ENCODE measurements at places on chromosomes 5 and 9.

DNA sequence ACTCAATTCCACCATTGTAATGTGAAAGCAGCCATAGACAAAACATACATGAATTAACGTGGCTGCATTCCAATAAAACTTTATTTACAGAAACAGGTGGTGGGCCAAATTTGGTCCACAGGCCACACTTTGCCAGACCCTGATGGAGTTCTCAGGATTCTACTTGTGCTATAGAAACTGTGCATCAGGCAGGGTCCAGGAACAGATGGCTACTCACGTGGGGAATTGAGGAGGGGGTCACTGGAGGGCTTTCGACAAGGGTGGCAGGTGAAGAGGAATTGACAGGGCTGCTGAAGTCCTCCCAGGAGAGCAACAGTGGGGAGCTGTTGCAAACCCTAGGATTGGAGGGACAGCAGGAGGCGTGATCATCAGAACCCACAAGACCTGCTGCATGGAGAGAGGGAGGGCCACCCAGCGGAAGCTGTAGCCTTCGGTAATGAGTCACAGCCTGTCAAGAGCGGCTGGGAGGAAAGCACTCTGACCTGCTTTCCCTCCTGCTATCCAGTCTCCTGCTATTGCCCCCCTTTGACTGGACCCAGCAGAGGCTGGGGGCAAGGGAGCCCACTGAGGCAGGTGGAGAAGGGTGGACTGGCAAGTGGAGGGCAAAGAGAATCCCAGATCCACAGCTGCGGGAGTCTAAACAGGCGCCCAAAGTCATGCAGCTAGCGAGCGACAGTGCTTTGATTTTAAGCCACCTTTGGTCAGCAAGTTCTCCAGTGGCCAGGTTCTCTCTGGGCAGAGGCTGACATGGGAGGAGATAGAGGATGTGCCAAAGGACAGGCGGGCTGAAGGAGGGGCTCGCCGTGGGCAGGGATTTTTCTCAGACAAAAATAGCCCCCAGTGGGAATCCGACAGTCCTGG is 138.3 kb upstream of the SMIM23 start:
- no peak for DNase-seq

DNA sequence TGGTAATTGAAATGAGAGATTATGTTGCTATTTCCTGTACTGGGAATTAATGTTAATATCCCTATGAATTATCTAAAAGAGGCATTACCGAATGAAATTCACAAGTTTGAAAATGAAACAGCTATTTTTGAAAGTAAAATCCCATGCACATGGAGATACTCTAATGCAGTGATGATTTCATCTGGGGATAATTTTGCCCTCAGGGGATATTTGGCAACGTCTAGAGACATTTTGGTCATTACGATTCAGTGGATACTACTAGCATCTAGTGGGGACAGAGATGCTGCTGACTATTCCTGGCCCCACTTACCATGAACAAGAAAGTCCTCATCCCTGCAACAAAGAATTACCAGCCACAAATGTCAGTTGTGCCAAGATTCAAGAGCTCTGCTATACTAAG is 500.9 kb downstream of the EFNA5 start:
- no peak for DNase-seq

GRCh38 chr5:16304846-16305245 is 125.3 kb upstream of the MARCHF11 start:
- DNase-seq, result no peak

DNA sequence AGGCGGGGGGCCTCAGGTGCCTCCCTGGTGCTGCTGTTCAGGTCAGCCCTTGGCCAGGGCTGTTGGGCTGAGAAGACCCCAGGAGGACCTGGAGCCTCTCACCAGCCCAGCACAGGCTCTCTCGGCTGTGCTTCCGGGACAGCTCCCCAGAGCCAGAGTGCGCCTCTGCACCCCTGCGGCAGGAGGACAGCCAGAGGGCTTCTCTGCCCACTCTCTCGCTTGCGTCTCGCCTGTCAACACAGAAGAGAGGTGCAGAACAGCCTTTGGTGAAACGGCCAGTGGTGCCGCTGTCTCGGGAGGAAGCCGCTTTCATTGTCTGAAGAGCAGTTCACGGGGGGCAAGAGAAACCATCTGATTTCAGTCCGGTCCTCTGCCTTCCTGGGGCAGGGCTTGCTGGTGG is 3.8 kb upstream of the NACC2 start:
- no peak for DNase-seq

- no peak for DNase-seq
Observed at GRCh38 chr5:138640646-138641254, 65.5 kb upstream of the HSPA9 start.

GRCh38 chr5:157107508-157107907 is 1.3 kb downstream of the HAVCR2 start:
- no peak for DNase-seq

- no peak for DNase-seq
Observed at GRCh38 chr5:58582019-58582802, 664 bp upstream of the RAB3C start.

- no peak for DNase-seq
Observed at GRCh38 chr5:158684469-158684868, 415.2 kb downstream of the EBF1 start.

DNA sequence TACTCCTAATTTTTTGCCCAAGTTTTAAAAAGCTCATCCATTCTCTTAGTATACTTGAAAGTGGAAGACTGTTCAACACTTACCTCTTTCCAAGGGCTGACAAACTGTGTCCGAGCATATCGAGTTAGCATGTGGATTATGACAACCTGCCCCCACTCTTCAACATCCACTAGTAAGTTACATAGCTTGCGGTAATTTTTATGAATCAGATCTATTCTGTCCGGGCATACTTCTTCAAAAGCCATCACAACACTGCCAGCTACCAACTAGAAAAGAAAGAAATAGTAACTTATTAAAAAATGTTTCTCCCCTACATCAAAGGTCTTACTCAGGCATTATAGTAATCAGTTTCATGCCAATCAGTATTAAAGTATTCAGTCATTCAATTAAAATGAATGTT is 78.5 kb downstream of the AP3B1 start:
- DNase-seq, result no peak

DNA sequence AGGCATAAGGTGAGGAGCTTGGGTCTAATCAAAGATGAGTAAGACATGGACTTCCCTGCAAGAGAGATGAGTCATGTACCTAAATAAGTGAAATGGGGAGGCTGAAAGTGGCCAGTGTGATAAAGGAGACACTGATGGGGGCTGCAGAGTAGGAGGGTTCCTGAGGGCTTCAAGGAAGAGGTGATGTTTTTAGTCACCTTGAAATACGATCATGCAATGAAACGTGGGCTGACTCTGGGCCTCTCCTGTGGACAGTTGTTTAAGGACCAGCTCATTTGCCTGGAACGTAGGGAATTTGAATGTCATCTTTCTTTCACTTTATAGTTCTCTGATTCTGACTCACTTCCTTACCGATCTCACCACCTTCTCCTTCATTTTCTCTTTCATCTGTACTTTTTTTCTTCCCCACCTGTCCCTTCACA is 49.6 kb upstream of the CPLX2 start:
- peak; percentile 65 for DNase-seq

GRCh38 chr9:78091731-78092130 is 60.1 kb upstream of the GNAQ start:
- DNase-seq, result no peak

GRCh38 chr5:67051164-67051563 is 145.4 kb downstream of the CD180 start:
- no peak for DNase-seq

DNA sequence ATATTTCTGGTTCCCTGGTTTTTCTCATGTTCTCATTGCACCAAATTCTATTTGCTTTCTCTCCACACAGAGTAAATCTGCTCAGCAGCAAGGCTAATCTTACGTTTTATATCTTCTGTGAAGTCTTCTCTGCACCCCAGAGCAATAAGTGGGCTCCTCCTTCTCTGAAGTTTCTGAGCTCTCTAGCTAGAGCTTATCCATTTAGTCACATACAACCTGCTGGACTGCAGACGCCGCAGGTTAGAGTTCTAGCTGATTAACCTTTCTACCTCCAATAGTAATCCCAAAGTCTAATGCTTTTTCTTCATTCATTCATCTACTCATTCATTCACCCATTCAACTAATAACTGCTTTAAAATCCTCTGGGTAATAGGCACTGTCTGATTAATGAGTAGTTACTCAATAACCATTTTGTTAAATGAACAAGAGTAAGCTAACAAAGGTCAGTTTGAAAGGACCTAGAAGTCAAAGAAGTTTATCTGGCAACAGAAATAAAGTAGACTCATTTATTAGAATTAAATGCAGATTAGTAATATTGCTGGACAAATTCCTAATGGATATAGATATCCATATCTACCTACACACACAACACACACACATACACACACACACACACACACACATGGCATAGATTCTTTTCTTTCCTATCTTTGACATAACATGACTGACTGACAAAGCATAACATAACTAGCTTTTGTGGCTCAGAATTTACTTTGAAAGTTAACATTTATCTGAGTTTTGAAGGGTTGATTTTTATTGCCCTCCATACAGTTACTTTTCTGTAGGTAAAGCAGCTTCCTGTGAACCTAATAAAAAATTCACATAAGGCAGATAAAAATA is 984.6 kb upstream of the SEMA6A start:
- DNase-seq, result no peak

- DNase-seq, result no peak
Observed at GRCh38 chr9:68719847-68720246, 14.8 kb downstream of the PIP5K1B start.

- DNase-seq, result peak; percentile 40
Observed at GRCh38 chr5:174910245-174910737, 185.9 kb downstream of the MSX2 start.

GRCh38 chr9:76396144-76396543 is 1.9 kb upstream of the RFK start:
- no peak for DNase-seq

- DNase-seq, result no peak
Observed at GRCh38 chr9:72695365-72695764, 174.0 kb downstream of the TMC1 start.

GRCh38 chr9:113199683-113200329 is 21.3 kb downstream of the FKBP15 start:
- no peak for DNase-seq

DNA sequence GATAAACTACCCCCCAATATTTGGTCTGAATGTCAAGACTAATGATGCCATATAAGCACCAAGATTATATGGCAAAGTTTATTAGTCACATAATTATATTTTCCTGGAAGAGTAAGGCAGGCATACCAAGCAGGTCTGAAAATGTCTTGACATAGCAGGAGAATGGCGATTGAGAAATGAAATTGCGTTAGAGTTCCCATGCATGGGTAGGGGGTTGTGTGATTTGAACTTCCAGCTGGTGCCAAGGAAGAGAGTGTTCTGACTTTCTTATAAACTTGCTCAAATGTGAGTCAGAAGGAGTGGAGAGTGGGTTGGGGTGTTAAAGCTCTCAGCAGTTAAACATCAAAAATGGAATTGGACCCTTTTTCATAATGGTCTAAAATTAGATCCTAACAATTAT is 1200.6 kb upstream of the ACO1 start:
- no peak for DNase-seq

- DNase-seq, result no peak
Observed at GRCh38 chr5:61171479-61171878, 9.2 kb upstream of the SMIM15 start.

DNA sequence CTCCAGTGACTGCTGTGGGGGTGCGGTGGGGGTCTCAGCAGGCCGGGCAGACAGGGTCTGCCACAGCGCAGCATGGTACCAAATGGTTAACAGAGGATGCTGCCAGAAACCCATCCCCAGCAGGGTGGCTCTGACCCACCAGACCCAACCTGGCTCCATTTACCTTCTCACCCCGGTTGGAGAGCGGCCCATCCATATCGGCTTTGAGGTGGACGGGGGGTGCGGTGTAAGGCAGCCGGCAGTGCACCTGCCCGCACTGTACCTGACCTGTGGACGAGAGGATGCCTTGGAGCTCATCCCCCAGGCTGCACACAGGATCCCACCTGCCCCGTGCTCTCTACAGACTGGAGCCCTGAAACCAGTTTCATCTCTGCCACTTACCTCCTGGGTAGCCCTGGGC is 19.3 kb downstream of the LHX6 start:
- DNase-seq, result no peak

- DNase-seq, result peak; percentile 58
Observed at GRCh38 chr5:132272311-132273210, 15.1 kb downstream of the PDLIM4 start.

DNA sequence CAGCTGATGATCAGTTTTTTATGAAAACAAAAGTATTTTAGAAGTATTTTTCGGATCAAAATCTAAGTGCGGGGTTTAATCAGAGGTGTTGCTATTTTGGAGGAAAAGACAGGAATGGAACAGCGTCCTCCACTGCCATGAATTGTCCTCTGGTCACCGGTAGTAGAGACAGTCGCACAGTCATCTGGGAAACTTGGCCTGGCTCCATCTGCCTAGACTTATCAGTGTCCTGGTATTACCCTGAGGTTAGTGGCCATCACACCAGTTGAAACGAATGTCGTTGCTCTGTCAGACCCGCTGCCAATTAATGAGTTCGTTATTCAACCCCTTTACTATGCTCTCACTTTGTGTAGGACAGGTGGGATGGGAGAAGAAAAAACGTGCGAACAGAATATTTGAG is 8.2 kb downstream of the TLX3 start:
- DNase-seq, result no peak

DNA sequence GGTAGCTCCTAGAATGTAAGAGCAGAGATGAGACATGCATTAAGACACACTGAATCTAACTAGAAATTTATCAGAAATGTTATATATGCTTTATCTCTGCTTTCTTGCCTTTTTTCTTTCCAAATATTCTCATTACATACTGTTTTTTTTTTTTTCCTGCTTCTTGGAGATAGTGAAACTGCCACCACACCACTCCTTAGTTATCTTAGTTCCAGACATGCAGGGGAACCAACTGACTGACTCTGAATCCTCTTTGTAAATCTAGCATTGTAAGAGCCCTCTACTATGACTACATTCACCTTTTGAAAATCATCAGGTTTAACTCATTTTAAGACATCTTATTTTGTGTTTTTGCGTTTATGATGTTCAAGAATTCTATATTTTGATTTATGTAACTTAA is 181.3 kb upstream of the ST8SIA4 start:
- no peak for DNase-seq

DNA sequence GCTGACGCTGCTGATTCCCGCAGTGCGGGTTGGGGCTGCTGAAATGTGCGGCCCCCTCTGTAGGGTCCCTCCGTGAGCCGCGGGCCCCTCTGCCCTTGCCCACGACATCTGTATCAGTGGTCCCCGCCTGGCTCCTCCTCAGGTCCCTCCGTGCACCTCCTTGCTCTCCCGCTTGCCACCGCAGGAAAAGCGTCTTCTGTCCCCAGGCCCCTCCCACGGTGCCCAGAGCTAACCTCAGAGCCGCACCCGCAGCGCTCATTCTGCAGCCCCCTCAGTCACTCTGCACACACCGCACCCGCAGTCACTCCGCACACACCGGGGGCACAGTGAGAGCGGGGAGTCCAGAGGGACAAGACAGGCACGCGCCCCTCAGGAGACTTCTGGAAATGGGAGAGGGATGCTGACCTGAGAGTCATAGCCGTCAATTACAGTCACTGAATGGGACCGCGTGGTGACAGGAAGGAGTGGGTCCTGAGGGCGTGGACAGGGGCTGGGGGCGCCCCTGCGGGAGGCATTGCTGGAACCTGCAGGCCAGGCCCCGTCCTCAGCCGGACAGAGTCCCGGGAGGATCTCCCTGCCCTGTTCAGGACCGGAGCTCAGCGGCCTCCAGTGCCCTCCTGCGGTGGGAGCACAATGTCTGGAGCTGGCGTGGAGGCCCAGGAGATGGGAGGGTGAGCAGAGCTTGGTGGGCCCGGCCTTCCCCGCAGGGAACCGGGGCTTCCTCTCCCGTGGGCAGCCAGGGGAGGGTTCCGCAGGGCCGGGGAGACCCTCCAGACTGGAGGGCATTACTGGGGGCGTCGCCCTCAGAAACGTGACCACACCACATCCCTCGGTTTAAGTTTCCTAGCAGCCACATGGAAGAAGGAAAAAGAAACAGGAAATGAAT is 66.1 kb upstream of the CTSL start:
- no peak for DNase-seq

GRCh38 chr5:128749136-128749898 is 211.3 kb upstream of the FBN2 start:
- no peak for DNase-seq

Measured in stimulated activated effector memory CD8-positive, alpha-beta T cell treated with anti-CD3 and anti-CD28 coated beads, Interleukin-12 subunit alpha, Interleukin-12 subunit beta, amount 100 ng/mL, for 72 hours (primary cell).